ENCODE measurements at places on chromosomes 5 and 9.

GRCh38 chr9:126925876-126926275 lies 11.3 kb downstream of the RALGPS1 start:
- no peak for DNase-seq

GRCh38 chr5:88674356-88675167 lies 208.4 kb downstream of the MEF2C start:
- no peak for DNase-seq

- no peak for DNase-seq
These were observed 41.7 kb downstream of the KCNV2 start for GRCh38 chr9:2758898-2759510.

DNA sequence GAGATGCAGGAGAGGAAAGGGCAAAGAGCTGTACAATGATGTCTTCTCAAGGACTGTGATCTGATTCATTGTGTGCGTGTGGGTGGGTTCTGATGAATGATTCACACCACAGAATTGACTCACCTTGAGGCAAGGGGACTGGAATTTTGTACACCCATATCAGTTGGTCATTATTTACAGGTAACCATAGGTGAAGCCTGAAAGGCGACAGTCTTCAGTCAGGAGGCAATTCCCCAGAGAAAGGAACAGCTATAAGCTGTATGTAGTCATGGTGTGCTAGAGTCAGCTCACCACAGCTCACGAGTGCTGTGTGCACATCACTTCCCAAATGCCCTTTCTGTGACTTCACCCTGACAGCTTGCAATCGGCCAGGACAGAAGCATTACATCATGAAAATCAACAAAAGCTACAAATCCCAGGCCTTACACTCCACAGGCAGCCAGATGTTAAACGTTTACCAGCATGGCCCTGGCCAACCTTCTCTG lies 87.6 kb upstream of the RPS23 start:
- no peak for DNase-seq

GRCh38 chr5:25285136-25285535 lies 640.4 kb upstream of the CDH10 start:
- DNase-seq = no peak

DNA sequence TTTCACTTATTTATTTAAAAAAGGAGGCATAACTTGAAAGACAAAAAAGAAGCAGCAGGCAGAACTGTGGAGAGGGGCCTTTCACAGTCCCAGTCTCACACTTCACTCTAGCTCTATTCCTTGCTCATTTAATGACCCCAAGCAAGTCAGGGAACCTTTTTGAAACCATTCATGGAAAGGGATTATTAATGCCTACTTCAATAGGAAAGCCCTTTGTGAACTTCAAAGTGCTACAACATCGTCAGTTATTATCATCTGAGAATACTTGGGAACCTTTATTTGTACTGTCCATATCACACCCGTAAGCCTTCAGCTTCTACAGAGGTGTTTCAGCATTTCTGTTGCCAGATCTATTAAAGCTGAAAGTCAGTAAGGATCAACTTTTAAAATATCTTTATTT lies 320.2 kb downstream of the TMEM161B start:
- DNase-seq = no peak

- DNase-seq = no peak
These were observed 134.6 kb upstream of the RASEF start for GRCh38 chr9:83197591-83197990.

DNA sequence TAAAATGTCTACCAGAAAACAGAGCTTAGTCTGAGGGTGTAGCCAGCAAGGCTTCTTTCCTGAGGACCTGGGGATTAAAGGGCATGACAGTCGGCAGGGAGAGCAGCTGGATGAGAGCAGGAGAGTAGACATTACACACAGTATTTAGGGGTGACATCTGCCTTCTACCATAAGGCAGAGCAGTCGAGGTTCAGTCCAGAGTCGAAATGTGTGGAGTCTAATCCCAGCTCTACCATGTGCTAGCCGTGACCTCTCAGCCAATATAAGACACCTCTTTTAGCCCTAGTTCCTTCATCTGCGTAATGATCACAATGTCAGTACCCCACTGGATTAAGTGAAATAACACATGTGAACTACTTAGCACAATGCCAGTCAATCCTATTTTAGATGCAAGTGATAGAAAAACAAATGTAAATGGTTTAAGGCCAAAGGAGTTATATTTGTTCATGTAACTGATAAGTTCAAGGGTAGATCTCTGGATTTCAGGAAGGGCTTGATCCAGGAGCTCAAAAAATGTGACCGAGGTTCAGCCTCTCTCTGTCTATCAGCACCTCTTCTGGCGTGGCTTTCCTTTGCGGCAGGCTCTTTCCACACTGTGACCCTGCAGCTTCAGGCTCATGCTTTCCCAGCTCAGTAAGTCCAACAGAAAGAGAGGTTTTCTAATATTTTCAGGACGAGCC lies 16.2 kb upstream of the CPLX2 start:
- no peak for DNase-seq

GRCh38 chr5:119966028-119966427 lies 336.7 kb downstream of the FAM170A start:
- no peak for DNase-seq

DNA sequence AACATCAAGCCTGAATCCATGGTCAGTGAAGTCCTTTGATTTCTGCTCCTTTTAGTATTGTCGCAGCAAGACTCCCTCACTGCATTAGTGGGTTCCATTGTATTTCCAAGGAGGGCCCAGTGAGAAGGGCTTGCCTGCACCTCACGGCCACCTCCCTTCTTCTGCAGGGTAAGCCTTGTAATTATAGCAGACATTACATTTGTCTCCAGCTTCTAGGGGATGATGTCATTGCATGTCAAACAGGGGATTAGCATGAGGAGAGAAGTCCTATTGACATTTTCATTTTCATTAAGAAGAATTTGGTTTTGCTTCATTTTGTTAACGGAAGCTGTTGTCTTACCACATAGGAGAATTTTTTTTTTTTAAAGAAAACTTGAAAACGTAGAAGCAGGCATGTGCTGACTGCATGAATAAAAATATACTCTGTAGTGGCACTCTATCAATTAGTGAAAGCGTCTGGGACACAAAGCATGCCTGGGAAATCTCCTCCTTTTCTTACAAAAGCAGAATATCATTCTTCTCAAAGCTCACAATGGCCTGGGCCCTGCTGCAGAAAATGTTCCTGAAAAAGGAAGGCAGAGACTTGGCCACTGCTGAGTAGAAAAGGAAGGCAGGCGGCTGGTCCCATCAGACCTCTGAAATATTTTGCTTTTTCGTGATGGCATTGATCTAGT lies 27.1 kb downstream of the MAP1B start:
- DNase-seq = no peak

DNA sequence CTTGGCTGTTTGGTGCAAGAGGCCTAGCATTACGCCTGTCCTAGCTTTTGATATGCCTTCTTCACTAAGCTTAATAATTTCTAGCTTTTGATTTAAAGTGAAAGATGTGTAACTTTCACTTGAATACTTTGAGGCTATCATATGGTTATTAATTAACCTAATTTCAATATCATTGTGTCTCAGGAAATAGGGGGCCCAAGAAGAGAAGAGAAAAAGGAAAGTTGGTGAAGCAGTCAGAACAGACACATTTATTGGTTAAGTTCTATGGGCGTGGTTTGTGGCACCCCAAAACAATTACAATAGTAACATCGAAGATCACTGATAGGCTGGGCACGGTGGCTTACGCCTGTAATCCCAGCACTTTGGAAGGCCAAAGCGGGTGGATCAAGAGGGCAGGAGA lies 40.9 kb upstream of the F2RL2 start:
- no peak for DNase-seq

DNA sequence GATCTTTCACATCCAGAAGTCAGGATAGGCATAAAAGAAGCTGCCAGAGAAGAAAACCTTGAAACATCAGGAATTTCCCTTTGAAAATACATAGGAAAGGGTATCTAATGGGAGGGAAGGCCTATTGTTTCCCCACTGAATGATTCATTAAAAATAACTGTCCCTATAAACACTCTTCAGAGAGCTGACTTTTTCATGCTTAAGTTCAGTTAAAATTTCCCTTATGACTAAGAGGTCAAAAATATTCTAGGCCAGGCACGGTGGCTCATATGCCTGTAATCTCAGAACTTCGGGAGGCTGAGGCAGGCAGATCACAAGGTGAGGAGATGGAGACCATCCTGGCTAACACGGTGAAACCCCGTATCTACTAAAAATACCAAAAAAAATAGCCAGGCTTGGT lies 499.5 kb downstream of the ENC1 start:
- no peak for DNase-seq
